Activated CD4-positive, alpha-beta T cell treated with anti-CD3 and anti-CD28 coated beads, Interleukin-2, amount 10 ng/mL, durations not matched to agents 7 days and 5 days (primary cell): ENCODE measurements at places on chromosomes 11 and 22. TPM values are rescaled to one million over a fixed set of nuclear protein-coding genes. Genes with fewer than 3 reads are reported as not detected.

The TMPRSS5 gene
- 0.52 TPM for total RNA-seq

The APOL5 gene
- total RNA-seq = not detected

The EXPH5 gene
- 2.0 TPM for total RNA-seq

The SVIP gene
- total RNA-seq = 27.6 TPM

The EIF4G2 gene
- 650 TPM for total RNA-seq

The CD3G gene
- 264 TPM for total RNA-seq

The SCO2 gene
- total RNA-seq = 10.5 TPM

The EFCAB6 gene
- total RNA-seq = 0.15 TPM

The TCP11L1 gene
- total RNA-seq = 14.7 TPM

The ACRV1 gene
- not detected for total RNA-seq

The YPEL1 gene
- 11.0 TPM for total RNA-seq

The SMTNL1 gene
- not detected for total RNA-seq

The IL17REL gene
- total RNA-seq = not detected

The DUSP8 gene
- 0.23 TPM for total RNA-seq
